Left ventricle myocardium superior (tissue), 1 donor: ENCODE measurements at places on chromosomes 12 and 14. TPM values are rescaled to one million over a fixed set of nuclear protein-coding genes. Genes with fewer than 3 reads are reported as not detected.

Gene JPH4
- 0.22 TPM for total RNA-seq

Gene SLCO1B1
- total RNA-seq: not detected

DNA sequence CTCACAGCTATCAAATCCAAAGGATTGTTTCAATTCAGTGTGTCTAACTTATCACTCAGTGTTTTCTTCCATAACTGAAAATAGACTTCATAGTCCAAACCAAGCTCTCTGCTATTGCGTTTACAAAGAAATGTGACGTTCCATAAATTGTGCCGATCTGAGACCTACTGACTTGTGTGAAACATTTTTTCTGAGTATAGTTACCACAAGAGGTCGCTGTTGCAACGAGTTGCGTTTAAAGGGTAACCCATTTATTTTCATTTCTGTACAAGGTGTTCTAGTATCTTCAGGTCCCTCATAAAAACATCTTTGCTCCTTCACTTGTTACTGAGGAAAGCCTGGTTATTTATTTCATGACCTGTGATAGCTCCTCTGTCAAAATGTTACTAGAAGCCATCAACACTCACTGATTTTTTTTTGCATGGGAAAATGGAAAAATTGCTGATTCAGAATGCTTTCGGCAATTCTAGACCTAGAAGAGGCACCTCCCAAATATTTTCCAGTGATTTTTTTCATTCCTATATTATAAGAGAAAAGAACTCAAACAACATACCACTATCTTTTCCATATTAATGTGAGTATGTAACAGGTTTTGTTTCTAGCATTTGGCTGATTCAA is 60.9 kb upstream of the OR4E1 start:
- no peak for DNase-seq

DNA sequence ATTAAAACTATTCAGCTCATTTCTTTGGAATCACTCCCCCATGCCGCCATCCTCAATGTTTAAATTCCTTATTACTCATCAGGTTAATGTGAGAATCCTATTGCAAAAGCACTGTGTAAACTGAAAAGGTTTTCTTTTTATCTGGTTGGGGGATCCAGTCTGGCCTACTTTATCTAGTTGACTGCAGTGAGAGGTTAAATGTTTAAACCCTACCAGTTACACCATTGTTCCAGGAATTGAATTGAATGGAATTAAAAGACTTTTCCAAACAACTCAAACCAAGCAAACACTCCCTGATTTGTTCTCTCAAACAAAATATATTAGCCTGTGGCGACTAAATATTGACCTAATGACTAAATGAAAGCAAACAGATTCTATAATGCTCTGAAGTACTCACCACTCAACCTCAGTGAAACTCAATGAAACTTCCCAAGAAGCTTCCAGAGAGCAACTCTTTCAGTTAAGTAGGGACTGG is 100.5 kb downstream of the VEZT start:
- DNase-seq: no peak

DNA sequence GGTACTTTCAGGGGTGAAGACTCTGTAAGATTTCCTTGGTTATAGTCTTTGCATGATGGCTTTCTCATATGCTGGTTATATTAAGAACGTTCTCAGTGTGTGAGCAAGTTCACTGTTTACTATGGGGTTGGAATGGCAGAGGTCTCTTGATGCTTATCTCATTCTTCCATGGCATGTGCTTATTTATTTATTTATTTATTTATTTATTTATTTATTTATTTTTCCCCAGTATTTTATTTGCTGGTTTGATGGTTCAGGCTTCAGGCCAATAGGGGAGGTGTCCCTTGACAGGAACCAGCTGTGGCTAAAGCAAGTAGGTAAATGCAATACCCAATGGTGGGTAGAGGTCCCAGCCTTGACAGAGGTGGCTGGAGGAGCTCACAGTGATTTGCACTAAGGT is 161.3 kb upstream of the GARIN6 start:
- no peak for DNase-seq
